ENCODE measurements at places on chromosomes 16 and 17.

DNA sequence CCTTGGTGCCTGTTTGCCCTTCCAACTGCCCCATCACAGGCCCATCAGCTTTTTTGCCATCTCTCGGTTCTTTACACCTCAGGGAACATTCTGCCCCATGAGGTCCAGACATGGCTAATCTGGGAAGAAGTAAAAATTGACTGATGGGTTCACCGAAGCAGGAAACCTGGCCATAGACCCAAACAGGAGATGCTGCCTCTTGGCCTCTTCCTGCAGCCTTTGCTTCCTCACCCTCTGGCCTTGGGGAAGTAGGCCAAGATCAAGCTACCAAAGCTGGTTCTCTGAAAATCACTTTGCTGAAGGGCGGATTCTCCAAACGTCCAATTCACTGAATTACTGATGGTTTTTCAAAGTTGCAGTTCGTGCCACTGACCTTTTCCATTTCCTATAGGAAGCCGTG, 56.1 kb downstream of the ARSG start:
- DNase-seq = no peak

GRCh38 chr17:51479303-51479702, 219.0 kb downstream of the UTP18 start:
- no peak for DNase-seq

- no peak for DNase-seq
Measured at GRCh38 chr16:86507173-86508027, 2.9 kb upstream of the FOXF1 start.

- DNase-seq = no peak
Measured at GRCh38 chr16:22874394-22874793, 60.4 kb downstream of the HS3ST2 start.

DNA sequence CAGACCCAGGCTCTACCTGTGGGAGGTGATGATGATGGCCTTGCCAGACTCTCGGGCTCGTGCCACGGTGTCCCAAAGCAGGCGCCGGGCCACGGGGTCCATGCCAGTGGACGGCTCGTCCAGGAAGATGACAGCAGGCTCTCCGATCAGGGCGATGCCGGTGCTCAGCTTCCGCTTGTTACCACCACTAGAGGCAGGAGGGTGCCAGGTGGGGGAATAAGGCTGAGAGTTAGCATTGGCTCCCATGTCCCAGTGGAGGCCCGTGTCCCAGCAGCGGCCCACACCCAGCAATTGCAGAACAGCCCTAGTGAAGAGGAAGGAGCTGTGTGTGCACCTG, 10.3 kb upstream of the RNPS1 start:
- DNase-seq = no peak

GRCh38 chr16:17206712-17207111, 264.0 kb downstream of the XYLT1 start:
- no peak for DNase-seq

- DNase-seq = peak; percentile 36
Measured at GRCh38 chr17:40825599-40825998, 3.2 kb upstream of the KRT10 start.

- DNase-seq = no peak
Measured at GRCh38 chr17:18281788-18282187, 21.3 kb downstream of the MIEF2 start.

GRCh38 chr16:87860553-87861299, 8.6 kb downstream of the SLC7A5 start:
- DNase-seq = peak; percentile 97
